ENCODE measurements at places on chromosomes 12 and 14. TPM values are rescaled to one million over a fixed set of nuclear protein-coding genes. Genes with fewer than 3 reads are reported as not detected.

- DNase-seq: no peak
Observed at GRCh38 chr14:54342806-54343205, 54.0 kb upstream of the CDKN3 start.

GRCh38 chr14:93480867-93481266, 50.1 kb downstream of the UNC79 start:
- DNase-seq: no peak

The CYP27B1 gene
- polyA plus RNA-seq: not detected

DNA sequence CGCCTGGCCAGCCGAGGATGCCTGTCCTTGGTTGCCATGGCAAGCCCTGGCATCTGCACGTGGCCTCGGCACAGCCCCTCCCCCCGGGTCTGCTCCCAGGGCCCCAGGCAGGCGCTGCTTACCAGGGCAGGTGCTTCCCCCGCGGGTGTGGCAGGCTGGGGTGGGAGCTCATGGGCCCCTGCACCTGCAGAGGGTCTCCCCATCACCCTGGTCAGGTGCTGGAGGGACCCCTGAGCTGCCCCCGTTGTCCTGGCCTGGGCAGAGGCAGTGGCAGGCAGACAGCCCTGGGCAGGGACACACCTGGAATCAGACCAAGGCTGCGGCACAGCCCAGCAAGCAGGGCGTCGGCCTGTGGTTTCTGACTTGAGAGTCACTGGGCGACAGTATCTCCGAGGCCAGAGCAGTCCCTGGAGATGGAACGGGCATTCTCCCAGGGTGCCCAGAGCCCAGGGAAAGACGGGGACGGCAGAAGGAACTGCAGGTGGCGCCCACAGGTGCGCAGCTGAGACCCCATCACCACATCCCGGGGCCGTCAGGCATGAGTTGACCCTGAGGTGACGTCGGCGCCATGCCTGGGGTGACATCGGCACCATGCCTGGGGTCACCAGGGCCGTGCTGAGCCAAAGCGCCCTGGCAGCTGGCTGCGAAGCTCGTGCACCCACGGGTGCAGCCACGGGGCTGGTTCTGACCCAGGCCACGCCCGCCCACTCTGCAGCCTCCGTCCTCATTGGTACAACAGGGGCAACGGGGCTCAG, 56.1 kb upstream of the FBRSL1 start:
- no peak for DNase-seq

The ANO4 gene
- not detected for polyA plus RNA-seq

GRCh38 chr14:21106498-21107282, 5.8 kb downstream of the TMEM253 start:
- peak; percentile 89 for DNase-seq

DNA sequence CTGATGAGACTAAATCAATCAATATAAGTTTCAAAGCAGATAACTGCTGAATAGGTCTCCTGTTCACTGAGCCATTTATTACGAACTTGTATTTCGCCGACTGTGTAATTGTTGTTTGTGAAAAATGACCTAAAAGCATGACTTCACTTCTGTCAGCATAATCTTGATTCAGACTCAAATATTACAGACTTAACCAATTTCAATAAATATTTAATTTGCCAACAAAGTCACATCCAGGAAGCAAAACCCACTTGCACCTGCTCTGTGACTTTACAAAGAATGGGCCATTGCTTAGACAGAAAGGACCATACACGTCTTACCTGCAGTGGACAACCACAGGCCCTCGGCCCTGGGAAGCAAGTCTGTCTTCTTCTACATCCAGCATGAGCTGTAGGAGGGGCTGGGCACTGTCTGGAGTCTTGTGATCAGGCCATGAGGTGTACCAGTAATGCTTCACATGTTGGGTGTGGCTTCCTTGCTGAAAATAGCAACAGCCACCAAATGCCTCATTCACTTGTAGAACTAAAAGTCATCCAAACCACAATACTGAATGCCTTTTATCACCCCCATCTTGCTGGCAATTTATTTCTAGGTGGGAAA, 23.5 kb upstream of the PTPRB start:
- DNase-seq: no peak

The SLCO1B1 gene
- not detected for polyA plus RNA-seq

The CALCOCO1 gene
- polyA plus RNA-seq: 54.7 TPM

GRCh38 chr12:106197906-106198623, 49.8 kb downstream of the CKAP4 start:
- no peak for DNase-seq

GRCh38 chr14:103867523-103867953, 20.2 kb upstream of the PPP1R13B start:
- peak; percentile 81 for DNase-seq

GRCh38 chr12:124174451-124175348, 120.2 kb upstream of the RFLNA start:
- no peak for DNase-seq

DNA sequence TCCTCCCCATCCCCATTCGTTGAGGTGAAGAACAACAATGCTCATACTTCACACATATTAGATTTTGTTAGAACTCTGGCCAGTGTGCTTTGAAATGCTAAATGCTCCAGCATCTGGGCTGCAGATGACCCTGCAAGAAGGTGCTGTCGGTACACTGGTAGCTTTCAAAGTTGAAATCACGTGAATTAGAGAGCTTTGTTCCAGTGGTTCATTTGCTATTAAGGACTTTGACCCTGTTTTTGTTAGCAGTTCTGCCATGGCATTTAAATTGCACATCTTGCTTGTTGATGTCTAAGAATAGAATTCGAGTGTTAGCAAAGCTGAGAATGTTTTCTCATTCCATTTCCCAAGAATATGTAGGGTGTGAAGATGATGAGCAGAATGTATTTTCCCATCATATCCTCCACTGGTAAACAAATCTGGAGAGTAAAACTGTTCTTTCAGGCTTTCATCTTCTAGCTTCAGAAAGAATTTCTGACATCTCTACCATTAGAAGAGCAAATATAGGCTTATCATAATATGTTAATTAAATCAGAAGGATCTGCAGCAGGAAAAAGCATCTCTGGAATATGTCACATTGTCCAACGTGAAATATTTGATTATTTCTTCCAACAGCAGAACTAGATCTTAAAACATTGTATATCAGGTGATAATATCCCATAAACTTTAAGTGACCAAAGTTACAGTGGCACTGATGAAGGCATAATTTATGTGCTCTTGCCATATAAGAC, 98.8 kb upstream of the PDE3A start:
- DNase-seq: no peak

GRCh38 chr12:68007033-68007432, 17.8 kb downstream of the IFNG-AS1 start:
- DNase-seq: no peak

- no peak for DNase-seq
Observed at GRCh38 chr12:53950437-53950773, 4.3 kb upstream of the HOXC12 start.

The SYNDIG1L gene
- polyA plus RNA-seq: not detected

DNA sequence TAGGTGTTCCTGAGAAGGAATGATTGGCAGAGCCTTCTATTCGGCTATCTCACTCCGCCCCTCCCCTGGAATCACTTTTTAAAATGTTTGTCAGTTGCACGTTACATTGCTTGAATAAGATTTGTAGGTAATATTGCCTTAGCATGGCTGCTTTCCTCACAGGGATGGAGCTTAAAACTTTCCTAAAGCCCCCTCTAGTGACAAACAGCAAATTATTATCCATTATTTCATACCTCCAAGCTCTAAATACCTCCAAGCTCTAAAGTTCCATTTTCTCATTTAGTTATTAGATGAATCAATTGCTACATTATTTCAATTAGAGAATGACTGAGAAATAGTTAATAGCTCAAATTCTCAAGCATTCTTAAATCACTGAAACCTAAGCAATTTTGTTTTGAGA, 5.1 kb upstream of the SPATA7 start:
- no peak for DNase-seq

GRCh38 chr14:64000749-64001148, 147.9 kb downstream of the SYNE2 start:
- no peak for DNase-seq

The PRKAG1 gene
- polyA plus RNA-seq: 61.3 TPM

DNA sequence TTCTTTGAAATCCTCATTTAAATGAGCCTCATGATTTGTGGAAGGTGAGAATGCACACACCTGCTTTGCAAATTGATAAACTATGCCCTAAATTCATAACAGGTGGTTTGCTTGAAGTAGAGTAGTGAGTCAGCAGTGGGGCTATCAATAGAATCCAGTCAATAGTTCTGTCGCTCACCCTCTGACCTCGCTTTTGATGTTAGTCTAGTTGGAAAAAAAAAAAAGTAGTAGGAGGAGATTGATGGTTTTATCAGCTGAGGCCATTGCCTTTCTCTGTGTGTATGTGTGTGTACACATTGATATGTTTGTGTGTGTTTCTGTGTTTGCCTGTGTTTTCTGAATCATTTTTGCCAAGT, 267.3 kb downstream of the SNAPC1 start:
- DNase-seq: no peak

GRCh38 chr12:69978020-69978419, 153.0 kb downstream of the MYRFL start:
- no peak for DNase-seq

The CCDC184 gene
- not detected for polyA plus RNA-seq

- DNase-seq: no peak
Observed at GRCh38 chr12:79347866-79348265, 342.9 kb downstream of the PAWR start.

GRCh38 chr14:47665337-47666134, 9.9 kb downstream of the MDGA2 start:
- no peak for DNase-seq

DNA sequence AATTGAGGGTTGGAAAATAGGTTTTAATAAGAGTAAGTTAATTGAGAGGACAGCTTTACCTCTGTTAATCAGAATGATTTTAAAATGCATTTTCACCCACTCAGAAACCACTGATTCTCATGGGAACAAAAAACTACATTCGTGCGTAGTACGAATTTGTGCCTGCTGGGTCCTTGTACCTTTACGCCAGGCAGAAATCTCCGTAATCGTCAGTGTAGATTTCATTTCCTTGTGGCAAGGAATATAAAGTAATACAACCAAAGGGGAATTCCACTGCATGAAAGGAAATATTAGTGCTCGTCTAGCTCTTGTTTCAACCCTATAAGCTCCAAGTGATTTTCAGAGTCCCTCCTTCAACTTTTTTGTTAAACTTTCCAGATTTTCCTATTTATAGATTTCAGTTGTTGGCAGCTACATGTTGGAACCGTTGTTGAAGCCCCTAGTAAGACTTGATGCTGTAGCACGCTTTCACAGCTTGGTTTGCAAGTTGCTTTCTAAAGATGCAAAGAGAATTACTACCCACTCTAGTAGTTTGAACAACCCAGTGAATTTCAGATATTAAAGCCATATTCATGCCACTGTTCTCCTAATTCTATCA, 90.6 kb downstream of the ETV6 start:
- DNase-seq: no peak

The PPP1R1A gene
- polyA plus RNA-seq: 1.2 TPM

The CLEC9A gene
- polyA plus RNA-seq: not detected

The SAMD15 gene
- 0.23 TPM for polyA plus RNA-seq

The SERPINA5 gene
- polyA plus RNA-seq: 4.5 TPM

- no peak for DNase-seq
Observed at GRCh38 chr14:53872681-53873089, 83.9 kb downstream of the BMP4 start.

DNA sequence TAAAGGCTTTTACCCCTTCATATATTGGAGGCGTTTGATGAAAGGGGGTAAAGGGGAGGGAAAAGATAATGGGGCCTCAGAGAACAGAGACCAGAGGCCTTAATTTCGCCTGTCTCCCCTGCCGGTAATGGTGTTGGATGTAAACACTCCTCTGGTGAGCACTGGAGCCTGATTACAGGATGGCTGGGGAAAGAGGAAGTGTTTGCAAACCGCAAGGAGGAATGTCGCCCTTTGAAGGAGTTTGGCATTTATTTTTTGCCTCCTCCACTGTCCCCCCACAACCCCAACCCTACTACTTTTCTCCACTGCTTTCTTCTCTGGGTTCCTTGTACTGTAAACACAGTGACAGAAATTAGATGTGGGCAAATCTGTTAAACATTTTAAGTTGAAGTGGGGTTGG, 211.9 kb upstream of the TBX3 start:
- no peak for DNase-seq

- DNase-seq: no peak
Observed at GRCh38 chr12:67062193-67062592, 207.0 kb upstream of the CAND1 start.

The ACSM4 gene
- not detected for polyA plus RNA-seq

DNA sequence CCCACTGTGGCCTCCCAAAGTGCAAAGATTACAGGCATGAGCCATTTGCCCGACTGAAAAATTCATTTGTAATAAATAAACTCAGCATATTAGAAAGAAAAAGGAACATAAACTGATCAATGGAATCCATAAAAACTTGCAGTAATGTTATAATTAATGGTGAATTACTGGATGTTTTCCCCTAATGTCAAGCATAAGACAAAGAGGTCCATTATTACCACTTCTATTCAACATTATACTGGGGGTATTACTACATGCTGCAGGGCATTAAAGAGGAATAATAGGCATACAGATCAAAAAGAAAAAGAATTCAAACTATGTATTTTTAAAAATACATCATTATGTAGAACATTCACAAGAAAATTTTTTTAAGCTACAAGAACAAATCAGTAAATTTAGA, 926.8 kb downstream of the LRFN5 start:
- DNase-seq: no peak

- DNase-seq: no peak
Observed at GRCh38 chr14:101257551-101257950, 303.7 kb upstream of the DIO3 start.
